ENCODE measurements at places on chromosomes 4 and X.
A peak's percentile ranks its signal among the peaks of the same experiment; 100 is the strongest.

GRCh38 chr4:151329217-151330007, 4.0 kb upstream of the SH3D19 start:
- DNase-seq: no peak

DNA sequence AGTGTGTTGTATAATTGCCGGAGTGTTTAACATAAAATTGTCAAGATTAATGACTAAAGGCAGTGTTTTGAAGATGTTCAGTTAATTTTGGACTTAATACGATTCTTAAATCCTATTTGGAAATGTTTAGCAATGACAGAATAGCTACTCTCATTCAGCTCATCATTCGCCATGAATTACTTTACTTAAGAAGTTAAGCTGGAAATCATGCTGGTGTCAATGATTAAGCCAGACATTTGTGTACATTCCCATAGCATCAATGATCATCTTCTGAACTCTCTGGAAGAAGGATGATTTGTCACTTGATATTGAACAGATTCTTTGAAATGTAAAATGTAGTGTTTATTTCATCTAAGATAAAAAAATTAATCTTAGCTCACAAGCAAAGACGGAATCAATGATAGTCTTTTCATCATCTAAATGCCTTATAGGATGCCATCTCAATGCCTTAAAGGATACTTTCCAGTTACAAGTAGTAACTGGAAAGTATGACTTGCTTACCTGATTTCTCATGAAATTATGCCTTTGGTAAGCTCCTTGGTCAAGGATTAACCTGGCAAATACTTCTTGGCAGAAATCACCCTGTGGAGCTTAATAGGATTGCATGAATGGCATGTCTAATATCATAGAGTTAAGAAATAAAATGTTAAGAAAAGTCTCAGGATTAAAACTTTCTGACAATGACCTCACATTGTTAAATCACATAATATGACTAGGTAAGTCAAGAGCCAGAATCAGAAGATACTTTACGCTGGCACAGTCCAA, 515.5 kb upstream of the AGA start:
- no peak for DNase-seq

- no peak for DNase-seq
These were observed 294.6 kb upstream of the STS start for GRCh38 chrX:6852869-6853268.

GRCh38 chr4:113524505-113525186, 236.9 kb downstream of the CAMK2D start:
- DNase-seq: no peak

DNA sequence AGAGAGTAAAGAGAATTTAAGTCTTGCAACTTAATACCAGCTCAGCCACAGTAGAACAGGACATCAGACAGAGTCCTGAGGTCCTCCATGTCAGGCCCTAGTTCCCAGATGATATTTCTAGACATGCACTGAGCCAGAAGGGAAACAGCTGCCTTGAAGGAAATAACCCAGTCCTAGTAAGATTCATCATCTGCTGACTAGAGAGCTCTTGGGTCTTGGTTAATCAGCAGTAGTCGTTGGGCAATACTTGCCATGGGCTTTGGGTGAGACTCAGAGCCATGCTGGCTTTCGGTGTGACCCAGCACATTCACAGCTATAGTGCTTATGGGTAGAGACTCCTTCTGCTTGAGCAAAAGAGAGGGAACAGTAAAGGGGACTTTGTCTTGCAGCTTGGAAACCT, 379.1 kb downstream of the AR start:
- no peak for DNase-seq

GRCh38 chr4:168432419-168433146, 47.7 kb downstream of the DDX60L start:
- peak; percentile 44 for DNase-seq

GRCh38 chr4:182855312-182855711, 61.9 kb downstream of the DCTD start:
- DNase-seq: no peak

DNA sequence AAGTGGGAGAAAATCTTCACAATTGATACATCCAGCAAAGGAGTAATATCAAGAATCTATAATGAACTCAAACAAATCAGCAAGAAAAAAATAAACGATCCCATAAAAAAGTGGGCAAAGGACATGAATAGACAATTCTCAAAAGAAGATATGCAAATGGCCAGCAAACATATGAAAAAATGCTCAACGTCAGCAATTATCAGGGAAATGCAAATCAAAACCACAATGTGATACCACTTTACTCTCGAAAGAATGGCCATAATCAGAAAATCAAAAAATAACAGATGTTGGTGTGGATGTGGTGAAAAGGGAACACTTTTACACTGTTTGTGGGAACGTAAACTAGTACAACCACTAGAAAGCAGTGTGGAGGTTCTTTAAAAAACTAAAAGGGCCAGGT, 114.3 kb upstream of the CCSER1 start:
- no peak for DNase-seq

DNA sequence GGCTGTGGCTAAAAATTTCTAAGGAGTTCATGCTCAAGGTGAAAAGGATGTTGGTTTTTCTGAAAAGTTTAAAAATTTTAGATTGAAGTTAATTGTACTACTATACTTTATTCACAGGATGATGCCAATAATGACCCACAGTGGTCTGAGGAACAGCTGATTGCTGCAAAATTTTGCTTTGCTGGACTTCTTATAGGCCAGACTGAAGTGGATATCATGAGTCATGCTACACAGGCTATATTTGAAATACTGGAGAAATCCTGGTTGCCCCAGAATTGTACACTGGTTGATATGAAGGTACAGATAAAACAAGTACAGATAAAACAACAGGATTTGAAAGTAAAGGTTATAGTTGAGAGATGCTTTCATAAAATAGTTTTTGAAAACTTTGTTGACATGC, 12.2 kb downstream of the PAICS start:
- DNase-seq: no peak

DNA sequence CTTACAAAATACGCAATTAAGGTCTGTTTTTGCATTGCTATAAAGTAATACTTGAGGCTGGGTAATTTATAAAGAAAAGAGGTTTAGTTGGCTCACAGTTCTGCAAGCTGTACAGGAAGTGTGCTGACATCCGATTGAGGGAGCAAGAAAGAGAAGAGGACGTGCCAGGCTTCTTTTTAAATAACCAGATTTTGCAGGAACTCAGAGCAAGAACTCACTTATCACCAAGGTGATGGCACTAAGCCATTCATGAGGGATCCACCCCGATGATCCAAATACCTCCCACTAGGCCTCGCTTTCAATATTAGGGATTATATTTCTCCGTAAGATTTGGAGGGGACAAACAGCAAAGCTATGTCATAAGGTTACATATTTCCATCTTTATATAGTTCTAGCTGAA, 456.7 kb downstream of the GLUD2 start:
- DNase-seq: no peak

- no peak for DNase-seq
These were observed 21.0 kb downstream of the PLS3 start for GRCh38 chrX:115581759-115582615.

DNA sequence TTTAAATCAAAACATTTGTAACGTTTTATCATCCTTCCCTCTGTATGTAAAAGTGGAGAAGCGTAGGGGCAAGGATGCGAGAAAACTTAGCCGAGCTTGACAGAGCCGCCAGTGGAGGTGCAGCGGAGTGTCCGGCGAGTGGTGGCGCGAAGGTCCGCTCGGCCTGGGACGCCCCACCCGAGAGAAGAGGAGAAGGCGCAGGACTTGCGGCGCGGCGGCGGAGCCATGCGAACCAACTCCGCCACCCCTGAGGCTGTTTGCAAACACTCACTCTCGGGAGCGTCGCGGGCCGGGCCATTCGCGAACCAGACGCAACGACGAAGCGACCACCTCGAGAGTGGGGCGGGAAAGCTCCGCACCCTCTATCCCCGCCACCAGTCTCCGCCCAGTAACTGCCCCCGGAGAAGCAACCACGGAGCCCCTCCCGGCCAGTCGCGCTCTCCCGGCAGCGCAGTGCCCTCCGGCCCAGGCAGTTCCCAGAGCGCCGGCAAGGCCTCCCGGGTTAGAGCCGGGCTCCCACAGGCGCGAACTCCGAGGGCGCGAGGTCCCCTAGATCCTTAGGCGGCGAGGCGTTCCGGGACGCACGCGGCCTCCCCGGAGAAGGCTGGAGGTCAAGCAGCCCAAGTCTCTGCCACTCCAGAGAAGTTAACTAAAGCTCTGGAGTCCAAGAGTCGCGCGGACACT, 2.3 kb upstream of the MAB21L2 start:
- no peak for DNase-seq

GRCh38 chr4:77358315-77358928, 201.4 kb downstream of the CCNG2 start:
- DNase-seq: peak; percentile 8

- no peak for DNase-seq
These were observed 21.7 kb downstream of the PPP2R2C start for GRCh38 chr4:6450709-6451108.

DNA sequence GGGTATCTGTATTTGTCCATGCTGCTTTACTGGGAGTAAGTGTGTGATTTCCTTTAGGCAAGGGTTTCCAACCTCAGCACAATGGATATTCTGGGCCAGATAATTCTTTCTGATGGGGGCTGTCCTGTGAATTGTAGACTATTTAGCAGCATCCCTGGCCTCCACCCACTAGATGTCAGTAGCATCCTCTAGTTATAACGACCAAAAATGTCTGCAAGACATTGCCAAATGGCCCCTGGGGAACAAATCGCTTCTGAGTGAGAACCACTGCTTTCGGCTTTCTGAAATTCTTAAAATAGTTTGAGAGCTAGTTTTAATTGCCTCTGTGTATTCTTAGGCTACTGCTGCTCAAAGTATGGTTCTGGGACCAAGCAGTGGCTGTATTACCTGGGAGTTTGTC, 81.2 kb upstream of the GPM6B start:
- no peak for DNase-seq

- DNase-seq: no peak
These were observed 17.9 kb upstream of the SLC34A2 start for GRCh38 chr4:25637581-25638220.

GRCh38 chrX:47030339-47030738, 47.9 kb upstream of the RGN start:
- peak; percentile 46 for DNase-seq

DNA sequence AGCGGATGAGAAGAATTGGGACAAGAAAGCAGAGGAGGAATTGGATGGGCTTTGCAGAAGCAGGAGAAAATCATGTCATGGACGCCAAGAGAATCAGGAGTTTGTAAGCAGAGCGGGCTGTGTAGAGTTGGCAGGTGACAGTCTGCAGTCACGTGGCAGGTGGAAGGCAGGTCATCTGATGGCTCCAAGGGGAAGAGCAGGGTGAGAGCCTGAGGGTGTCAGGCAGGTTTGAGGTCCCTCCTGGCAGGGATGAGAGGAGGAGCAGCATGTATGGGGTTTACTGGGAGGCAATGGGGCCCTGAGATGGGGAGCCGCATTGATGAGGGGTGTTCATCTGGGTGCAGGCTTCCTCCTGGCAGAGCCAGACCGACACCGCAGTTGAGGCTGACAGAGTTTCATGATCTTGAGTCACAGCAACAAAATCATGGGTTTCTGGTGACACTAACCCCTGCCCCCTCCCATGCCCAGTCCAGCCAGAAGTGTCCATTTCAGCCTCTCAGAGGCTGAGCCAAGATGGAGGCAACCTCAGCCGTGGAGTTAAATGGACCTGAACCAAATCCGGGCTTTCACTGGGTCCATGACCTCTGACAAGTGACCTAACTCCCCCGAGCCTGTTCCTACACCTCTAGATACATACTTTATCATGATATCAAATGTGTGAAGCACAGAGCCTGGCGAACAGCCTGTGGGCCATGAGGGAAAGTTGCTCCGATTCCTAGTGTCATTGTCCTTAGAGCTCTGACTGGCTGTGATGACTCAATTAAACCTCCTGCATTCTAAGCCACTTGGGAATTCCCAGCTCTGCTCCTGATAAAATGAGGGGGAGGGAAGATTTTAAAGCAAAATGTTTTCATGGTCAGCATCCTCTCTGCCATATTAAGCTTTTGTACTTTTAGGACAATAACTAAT, 36.1 kb downstream of the EVC start:
- DNase-seq: no peak

- no peak for DNase-seq
These were observed 114.4 kb upstream of the POF1B start for GRCh38 chrX:85493821-85494220.

GRCh38 chr4:25879991-25880651, 17.3 kb upstream of the SEL1L3 start:
- DNase-seq: no peak

DNA sequence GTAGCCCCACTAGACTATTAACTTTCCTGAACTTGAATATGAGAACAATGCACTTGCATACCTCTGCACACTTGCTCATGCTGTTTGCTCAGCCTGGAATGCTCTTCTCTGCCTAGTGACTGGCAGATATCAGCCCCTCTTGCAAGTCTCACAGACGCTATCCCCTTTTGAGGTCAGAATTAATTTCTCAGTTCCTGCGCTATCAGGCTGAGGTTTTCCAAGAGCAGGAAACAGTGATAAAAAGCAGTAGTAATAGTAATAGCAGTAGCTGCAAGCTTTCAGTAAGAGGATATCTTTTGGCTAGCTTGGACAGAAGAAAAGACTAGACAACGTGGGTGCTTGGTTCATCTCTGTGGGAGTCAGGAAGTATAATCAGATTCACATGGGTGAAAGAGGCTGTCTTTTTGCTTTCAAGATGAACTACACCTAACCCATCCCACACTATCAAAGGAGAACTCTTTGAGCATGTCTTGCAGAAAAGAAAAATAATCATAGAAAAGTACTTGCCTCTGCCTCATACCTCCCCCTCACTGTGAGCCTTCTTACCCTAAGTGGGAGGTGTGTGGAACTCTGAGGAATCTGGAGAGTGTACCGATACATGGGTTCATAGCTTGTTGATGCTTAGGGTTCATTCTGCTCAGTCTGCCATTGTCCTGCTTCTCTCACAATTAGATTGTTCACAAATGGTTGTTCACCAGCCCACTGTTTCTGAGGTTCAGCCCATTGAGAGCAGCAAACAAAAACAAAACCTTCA, 11.3 kb upstream of the DRP2 start:
- DNase-seq: no peak

DNA sequence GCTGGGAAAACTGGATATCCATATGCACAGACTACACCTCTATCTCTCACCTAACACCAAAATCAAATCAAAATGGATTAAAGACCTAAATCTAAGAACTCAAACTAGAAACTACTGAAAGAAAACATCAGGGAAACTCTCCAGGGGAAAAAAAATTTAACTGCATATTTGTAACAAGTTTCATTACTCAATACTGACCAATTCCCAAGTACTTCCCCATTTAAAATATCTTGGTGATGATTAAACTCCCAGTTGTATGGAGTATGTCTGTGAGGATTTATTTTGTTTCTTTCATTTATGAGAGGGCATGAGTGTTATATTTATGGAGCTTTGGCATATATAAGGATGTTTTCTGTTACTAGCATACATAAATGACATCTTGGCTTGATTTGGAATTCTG, 112.3 kb upstream of the IL15 start:
- no peak for DNase-seq

GRCh38 chr4:16665942-16666551, 232.4 kb downstream of the LDB2 start:
- no peak for DNase-seq

DNA sequence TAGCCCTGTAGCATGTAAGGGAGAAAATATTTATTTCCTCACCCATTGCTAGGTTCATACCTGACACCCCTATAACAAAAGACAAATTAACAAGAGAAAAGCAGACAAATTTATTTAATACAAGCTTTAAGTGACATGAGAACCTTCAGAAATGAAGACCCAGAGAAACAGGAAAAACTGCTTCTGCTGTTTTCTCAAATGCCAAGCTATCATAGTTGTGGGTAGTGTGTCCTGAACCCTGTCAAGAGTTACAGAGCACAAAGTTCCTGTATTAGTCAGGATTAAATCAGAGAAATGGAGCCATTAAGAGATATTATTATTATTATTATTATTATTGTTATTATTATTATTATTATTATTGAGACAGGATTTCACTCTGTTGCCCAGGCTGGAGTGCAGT, 17.5 kb downstream of the CCDC160 start:
- DNase-seq: no peak

Measured in A549 (cell line).